ENCODE measurements at places on chromosomes 7 and 10.

DNA sequence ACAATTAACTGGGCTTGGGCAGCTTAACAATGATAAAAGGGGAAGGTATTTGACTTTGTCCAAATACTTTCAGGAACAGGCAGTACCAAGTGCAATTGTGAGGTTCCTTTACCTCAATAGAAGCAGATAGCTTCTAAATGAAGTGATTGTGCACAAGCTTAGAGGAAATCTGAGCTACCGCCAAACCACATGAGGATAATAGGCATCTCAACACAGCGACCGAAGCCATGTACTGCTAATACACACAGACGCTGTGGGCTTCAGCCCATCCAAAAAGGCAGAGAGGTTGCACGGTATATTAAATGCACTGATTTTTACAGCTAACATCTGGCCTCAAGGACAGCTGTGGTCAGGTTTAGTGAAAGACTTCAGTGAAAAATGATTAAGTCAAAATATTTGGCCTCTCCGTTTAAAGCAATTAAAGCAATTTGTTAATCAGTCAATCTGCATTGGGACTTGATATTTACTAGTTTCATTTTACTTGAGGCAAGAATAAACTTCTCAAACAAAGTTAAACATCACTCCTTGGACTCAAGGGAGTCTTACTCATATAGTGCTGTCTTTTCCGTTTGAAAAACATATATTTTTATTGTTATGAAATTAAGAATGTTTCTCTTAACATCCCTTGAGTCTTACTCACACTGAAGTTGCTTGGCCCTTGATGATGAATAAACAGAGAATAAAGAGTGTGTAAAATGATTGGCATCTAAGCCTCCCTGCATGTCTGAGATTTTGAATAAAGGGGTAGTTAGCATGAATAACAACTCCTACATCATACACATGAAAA is 306.3 kb downstream of the C7orf25 start:
- no peak for DNase-seq

- no peak for DNase-seq
Observed at GRCh38 chr7:77330169-77330882, 85.8 kb downstream of the GSAP start.

DNA sequence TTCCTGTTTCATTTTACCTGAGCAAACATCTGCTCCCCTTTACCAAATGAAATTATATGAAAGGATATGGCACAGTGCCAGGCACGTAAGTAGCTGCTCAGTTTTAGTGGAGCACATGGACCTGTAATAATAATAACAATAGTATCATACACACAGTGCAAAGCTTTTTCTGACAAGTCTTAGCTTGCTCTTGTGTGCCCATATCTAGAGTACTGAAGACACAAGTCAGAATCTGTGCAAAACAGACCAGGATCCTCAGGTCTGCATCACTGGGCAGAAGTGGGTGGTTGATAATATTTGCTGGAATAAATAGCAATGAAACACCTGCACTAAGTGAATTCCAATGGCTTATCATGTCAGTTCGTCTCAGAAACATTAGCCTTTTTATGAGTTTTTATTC is 85.5 kb upstream of the DKK1 start:
- no peak for DNase-seq

- no peak for DNase-seq
Observed at GRCh38 chr7:136294977-136295376, 317.8 kb upstream of the MTPN start.

GRCh38 chr10:84140036-84140379 is 699 bp downstream of the GHITM start:
- DNase-seq = no peak

GRCh38 chr10:130686689-130687300 is 550.6 kb downstream of the GLRX3 start:
- DNase-seq = no peak

DNA sequence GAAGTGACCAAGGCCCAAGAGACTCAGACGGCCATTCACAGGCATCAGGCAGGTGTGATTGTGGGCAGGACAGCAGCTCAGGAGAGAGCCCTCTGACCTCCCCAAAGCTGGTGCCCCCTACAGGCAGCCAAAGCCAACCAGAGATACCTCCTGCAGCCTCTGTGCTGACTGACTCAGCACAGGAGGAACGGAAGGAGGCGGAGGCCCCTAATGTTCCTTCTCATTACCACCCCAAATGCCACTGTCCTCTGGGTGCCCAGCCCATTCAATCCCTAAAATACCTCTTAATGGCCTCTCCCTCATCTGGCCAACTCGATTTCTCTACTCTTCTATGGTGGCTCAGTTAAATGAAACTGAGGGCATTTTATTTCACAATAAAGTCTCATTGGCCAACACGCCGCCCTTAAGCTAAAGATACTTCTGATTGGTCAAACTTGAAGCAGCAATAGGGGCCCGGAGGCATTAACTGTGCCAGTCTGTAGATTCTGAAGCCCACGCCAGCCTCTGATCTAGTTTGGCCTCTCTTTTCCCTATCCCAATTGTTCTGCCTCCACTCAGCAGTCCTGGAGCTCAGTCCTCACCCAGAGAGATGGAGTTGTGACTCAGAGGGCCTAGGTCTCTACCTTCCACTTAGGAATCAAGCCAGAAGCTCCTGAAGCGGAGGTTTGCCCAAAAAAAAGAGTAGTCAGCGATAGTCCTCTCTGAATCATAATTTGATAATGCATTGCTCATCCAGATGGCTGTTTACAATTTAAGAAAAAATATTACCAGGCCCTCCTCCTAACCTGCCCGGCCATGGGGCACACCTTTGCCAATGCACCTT is 1.2 kb downstream of the CYREN start:
- DNase-seq = peak; percentile 28

- no peak for DNase-seq
Observed at GRCh38 chr7:114392686-114393085, 21.9 kb upstream of the FOXP2 start.

DNA sequence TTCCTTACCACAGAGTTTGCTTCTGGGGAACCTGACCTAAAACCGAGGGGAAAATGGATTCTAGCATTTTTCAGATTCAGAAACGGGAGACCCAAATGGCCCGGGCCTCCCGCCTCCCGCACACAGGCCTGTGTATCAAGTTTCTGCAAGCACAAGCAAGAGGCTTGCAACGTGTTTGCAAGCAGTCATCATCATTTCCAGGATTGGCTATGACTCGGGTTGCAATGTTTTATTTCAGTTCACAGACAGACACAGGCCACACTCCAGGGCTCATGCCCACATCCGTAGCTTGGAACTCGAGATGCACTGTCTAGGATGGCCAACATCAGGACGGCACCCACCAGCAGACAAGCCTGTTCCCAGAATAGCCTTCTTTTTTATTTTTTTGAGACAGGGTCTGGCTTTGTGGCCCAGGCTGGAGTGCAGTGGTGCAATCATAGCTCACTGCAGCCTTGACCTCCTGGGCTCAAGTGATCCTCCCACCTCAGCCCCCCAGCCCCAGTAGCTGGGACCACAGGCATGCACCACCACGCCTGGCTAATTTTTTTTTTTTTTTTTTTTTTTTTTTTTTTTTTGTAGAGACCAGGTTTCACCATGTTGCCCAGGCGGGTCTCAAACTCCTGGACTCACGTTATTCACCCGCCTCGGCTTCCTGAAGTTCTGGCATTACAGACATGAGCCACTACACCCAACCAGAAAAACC is 68.1 kb upstream of the FOXK1 start:
- no peak for DNase-seq

- no peak for DNase-seq
Observed at GRCh38 chr7:20779041-20779440, 7.6 kb downstream of the SP8 start.

DNA sequence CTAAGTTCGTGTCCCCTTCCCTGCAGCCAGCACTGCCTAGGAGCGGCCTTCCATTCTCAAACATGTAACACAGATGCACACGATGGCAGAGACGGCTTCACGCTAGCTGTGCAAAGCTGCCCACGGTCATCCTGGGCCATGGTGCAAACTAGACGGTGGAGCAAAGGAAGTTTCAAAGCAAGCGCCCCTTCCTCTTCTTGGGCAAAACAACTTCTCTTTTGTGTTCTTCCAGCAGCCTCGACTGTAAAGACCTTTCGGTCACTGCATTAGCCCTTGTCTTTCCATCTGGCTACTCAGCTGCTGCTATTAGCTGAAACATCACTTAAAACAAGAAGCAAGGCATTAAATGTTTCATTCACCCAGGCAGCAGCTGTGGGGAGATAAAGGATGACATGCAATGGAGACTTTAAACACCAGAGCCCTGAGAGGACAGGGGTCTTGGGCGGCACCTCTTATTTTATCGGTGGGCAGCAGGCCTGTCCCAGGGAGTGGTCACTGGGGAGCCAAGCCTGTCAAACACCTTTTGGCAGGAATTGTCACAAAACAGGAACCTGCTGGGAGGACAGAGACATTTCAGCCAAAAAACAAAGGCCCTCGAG is 214.8 kb downstream of the KLF6 start:
- DNase-seq = no peak

GRCh38 chr10:3907514-3907913 is 122.5 kb upstream of the KLF6 start:
- no peak for DNase-seq

GRCh38 chr10:69107176-69107490 is 16.8 kb upstream of the VPS26A start:
- no peak for DNase-seq

DNA sequence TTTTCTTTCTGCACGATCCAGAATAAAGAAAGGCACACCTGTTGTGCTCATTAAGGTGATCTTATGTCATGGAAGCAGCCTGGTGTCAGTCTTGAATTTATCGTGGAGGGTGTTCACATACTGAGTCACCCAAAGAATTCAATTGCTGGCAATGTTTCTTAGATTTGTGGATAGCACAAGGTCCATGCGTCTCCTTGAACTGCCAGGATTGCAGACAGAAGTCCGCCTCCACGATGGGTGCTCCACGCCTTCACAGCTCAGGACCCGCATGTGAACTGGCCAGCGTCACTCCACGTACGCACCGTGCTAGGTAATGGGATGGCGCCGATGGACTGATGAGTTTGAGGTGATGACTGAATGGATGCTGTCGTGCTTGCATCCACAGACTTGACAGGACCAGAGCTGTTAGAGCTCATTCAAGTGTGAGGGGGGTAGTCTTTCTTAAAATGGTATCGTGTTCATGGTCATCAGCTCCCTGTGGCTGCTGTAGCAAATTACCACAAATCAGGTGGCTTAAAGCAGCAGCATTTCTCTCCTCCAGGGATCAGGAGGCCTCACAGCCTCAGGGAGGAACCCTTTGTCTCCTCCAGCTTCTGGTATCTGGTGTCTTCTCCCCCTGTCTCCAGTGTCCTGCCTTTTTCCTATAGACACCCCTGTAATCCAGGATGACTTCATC is 65.4 kb upstream of the DNAJB6 start:
- no peak for DNase-seq

- no peak for DNase-seq
Observed at GRCh38 chr10:35533565-35533964, 71.6 kb upstream of the GJD4 start.

DNA sequence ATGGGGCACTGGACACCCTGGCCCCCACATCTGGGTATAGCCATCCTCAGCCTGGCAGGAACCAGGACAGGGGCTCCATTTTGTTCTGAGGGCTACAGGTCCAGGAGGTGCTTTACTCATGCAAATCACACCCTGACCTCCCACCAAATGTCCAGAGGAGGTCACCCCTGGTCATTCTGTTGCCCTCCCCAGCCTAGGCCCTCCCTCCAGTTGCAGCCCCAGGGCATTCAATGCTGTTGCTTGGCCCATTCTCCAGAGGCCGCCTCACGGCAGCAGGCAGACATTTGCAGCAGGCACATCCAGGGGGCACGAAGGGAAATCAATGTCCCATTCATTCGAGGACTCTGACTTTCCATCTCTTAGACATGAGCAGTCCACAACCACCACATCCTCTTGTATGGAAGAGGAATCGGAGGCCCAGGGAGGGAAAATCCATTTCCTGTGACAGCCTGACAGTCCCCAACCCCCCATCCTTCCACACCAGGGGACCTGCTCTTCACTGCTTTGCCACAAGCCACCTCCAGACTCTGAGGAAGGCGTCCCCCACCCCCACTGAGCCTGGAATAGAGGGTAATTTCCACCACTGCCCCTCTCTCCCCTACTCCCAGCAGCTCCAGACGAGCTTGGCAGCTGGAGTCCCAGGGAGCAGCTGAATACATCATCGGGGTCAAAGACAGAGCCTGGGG is 76.2 kb upstream of the UNC5B start:
- no peak for DNase-seq

Data from activated naive CD4-positive, alpha-beta T cell (primary cell).